ENCODE measurements at places on chromosomes 3 and 15.
A peak's percentile ranks its signal among the peaks of the same experiment; 100 is the strongest.

- DNase-seq: no peak
These were observed 202.6 kb downstream of the XXYLT1 start for GRCh38 chr3:195068084-195069080.

GRCh38 chr3:63192248-63192647, 85.9 kb upstream of the SYNPR start:
- no peak for DNase-seq

- peak; percentile 90 for DNase-seq
These were observed 12.4 kb downstream of the ZNF710 start for GRCh38 chr15:90013503-90013937.

- no peak for DNase-seq
These were observed 37.9 kb downstream of the CMTM8 start for GRCh38 chr3:32276279-32276841.

DNA sequence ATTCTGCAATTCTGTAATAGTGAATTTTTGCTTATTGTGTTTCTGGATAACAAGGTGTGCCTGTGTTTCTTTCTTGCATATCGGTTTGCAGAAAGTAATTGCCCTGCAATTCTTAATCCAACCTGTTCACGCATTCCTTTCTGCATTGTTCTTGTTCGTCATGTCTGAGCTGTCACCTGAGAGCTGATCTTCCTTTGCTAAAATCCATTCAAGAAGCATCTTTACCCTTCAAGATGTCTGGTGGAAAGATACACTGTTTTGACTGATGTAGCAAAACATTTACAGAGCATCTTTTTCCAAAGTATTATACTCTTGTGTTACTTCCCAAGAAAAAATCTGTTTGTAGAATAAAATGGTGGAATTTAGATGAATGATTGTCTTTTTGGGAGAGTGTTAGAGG, 159.0 kb upstream of the WNT5A start:
- no peak for DNase-seq

DNA sequence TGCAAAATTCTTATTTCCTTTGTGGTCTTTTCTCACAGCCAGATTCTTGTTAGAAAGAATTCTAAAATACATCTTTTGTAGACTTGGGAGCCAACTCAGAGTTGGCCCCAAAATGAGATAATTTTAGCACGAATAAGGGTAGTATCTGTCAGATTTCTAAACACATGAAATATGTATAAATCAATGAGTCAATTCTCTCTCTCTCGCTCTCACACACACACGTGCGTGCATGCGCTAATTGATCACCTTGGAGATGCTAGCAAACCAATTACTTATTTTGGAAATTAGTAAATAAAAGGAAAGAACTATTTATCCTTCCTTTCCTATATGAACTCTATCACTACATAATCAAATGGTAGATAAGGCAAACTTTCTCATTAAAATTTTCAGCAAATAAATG, 32.9 kb upstream of the PIK3R4 start:
- DNase-seq: no peak

DNA sequence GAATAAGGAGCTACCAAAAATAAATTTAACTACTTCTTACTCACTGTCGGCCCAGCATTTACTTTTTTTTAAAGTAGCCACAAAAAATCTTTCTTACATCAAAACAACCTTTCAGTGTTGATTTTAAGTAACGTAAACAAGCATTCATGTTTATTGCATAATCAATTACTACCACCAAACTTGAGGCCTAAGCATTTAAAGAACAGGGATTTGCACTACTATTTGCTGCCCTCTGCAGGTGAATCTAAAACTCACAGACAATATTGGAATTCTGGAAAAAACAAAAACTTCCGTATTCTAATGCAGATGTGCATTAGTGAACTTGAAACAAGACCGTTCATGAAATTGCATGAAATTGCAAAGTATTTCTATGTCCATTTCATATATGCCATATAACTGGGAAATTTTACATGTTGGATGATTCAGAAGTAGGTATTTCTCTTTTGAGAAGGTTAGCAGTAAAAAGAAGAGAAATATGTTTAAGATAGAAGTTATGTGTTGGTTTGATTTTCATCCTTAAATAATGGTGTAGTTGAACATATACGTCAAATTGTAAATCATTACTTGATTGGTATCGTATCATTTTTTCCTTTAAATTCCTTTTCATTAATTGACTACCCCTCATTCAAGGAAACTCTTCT, 55.6 kb downstream of the CGGBP1 start:
- DNase-seq: peak; percentile 32

Data from Jurkat, Clone E6-1 (cell line).